ENCODE measurements at places on chromosomes 12 and 14. TPM values are rescaled to one million over a fixed set of nuclear protein-coding genes. Genes with fewer than 3 reads are reported as not detected.

ARL6IP4 gene
- total RNA-seq = 138 TPM

ABHD4 gene
- total RNA-seq = 33.9 TPM

MYL2 gene
- not detected for total RNA-seq

CCDC197 gene
- not detected for total RNA-seq

GRIP1 gene
- 7.7 TPM for total RNA-seq

CMA1 gene
- not detected for total RNA-seq

CAPS2 gene
- total RNA-seq = 2.6 TPM

DNA sequence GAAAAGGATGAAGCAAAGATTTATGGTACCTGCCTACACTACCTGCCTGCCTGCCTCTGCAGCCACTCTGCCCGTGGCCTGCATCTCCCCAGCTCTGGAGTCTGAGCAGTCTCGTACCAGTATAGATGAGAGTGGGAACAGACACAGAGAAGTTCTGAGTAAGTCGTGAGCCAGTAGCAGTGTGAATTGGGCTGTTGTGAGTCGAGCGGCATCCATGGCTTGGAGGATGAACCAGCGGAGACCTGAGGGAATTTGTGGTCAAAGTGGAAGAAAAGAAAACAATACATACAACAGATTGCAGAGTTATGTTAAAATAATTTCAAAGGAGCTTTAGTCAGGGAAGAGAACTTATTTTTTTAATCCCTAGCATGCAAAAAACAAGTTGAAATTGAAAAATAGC lies 25.3 kb downstream of the C2CD5 start:
- H3K36me3 ChIP-seq = no peaks in the 10 kb centered on the region
- DNase-seq = no peak
- H3K27ac ChIP-seq = no peak overlapping the region
- H3K4me3 ChIP-seq = no peak overlapping the region
- H3K27me3 ChIP-seq = no peaks in the 10 kb centered on the region

GRCh38 chr12:19846574-19846973 lies 407.3 kb downstream of the AEBP2 start:
- DNase-seq = peak; percentile 25
- H3K27ac ChIP-seq = peak overlapping the region; percentile 69
- H3K36me3 ChIP-seq = no peaks in the 10 kb centered on the region
- peaks cover 14% of the 10 kb centered on the region for H3K4me1 ChIP-seq
- H3K4me3 ChIP-seq = no peak overlapping the region

GRCh38 chr14:63840981-63841380 lies 11.8 kb upstream of the SYNE2 start:
- no peaks in the 10 kb centered on the region for H3K27me3 ChIP-seq
- H3K27ac ChIP-seq = no peak overlapping the region
- no peaks in the 10 kb centered on the region for H3K4me1 ChIP-seq
- H3K36me3 ChIP-seq = no peaks in the 10 kb centered on the region

- no peak for DNase-seq
- no peaks in the 10 kb centered on the region for H3K36me3 ChIP-seq
- H3K27me3 ChIP-seq = no peaks in the 10 kb centered on the region
- H3K27ac ChIP-seq = no peak overlapping the region
Observed at GRCh38 chr14:72558721-72559120, 335.2 kb downstream of the DPF3 start.

DNA sequence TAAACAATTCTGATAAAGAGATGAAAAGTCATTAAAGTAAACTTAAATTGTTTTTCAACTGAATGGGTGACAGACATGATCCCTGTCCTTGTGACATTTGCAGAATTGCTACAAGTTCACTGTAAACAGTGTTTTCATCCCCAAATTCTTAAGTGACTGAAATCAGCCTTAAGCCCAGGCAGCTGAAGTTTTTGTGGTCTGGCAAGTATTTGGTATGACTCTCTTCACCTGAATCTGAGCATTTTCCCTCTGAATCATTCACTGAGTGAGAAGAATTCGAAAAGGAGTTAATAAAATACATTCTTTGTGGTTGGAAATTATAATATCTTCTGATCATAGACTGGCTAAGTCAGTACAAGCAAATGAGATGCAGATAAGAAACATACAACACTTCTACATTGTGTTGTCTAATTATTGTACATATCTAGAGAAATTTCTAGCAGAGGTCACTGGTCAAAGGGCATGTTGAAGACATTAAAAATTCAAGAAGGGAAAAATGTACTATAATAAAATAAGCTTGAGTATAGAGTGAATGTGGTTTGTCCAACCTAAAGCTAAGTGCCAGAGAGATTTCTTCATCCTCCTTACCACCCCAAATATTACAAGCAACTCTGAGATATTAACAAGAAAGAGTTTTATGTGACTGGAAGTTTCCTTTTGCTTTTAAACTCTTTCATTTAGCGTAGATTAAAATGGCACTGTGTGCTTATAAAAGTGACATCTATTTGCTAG lies 177.8 kb upstream of the DIO2 start:
- peaks cover 8% of the 10 kb centered on the region for H3K4me1 ChIP-seq
- DNase-seq = no peak
- no peaks in the 10 kb centered on the region for H3K27me3 ChIP-seq
- no peak overlapping the region for H3K4me3 ChIP-seq
- peak overlapping the region; percentile 13 for H3K27ac ChIP-seq

DNA sequence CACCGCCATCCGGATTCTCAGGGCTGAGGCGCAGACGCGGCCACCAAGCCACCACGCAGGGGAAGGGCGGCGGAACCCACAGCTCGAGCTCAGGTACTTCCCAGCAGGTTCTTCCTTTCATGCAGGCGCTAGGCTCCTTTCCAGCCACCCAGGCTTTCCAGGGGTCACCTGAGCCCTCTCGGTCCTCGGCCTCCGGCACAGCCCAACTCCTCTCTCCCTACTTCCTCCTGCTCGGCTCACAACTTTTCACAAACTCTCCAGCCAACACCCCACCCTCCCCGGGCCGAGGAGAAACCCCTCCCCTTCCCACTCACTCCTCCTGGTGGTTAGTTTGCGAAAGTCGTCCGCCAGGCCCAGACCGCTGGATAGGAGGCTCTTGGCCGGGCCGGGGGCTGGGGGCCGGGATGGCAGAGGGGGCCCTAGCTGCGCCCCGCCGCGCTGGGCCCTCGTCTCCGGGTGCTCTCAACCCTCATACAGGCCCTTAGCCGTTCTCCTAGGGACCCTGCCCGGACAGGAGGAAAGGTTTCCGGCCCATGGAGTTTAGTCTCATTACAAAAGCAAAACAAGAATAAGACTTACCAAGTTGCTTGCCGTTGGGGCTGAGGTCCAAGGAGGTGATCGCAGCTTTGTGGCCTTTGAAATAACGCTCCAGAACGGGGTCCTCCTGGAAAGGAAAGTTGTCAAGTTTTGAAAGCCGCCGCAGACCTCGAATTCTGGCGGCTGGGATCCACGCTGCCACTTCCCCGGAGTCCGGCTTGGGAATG lies at the start of gene GALNT4:
Gene GALNT4 (minus strand): TSS at position 256 of the 764 bp plus-strand sequence. CDS start 247 bp downstream, at position 9.
- H3K36me3 ChIP-seq = no peaks in the 10 kb centered on the region
- peak; percentile 94 for DNase-seq
- H3K4me3 ChIP-seq = peak within 1 kb of the TSS; percentile 76
- peak within 1 kb of the TSS; percentile 87 for H3K27ac ChIP-seq
- H3K4me1 ChIP-seq = peaks cover 25% of the 10 kb centered on the region

DNA sequence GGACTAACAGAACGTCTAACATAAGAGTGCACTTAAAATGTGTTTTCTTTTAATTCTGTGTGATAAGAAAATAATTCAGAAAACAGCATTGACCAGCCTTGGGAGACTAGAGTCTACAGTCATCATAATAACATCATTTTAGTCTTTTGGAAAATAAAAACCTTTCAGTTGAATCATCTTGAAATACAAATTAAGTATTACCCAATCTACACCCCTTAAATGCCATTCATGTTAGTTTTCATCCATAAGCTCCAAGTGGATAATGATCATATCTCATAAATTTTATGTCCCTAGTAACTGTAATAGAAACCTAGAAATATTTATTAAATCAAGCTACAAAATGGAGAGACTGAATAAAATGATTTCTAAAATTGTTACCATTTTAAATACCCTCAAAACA lies 32.4 kb downstream of the EPS8 start:
- peaks cover 6% of the 10 kb centered on the region for H3K4me1 ChIP-seq
- DNase-seq = no peak
- no peaks in the 10 kb centered on the region for H3K27me3 ChIP-seq
- H3K4me3 ChIP-seq = no peak overlapping the region

DNA sequence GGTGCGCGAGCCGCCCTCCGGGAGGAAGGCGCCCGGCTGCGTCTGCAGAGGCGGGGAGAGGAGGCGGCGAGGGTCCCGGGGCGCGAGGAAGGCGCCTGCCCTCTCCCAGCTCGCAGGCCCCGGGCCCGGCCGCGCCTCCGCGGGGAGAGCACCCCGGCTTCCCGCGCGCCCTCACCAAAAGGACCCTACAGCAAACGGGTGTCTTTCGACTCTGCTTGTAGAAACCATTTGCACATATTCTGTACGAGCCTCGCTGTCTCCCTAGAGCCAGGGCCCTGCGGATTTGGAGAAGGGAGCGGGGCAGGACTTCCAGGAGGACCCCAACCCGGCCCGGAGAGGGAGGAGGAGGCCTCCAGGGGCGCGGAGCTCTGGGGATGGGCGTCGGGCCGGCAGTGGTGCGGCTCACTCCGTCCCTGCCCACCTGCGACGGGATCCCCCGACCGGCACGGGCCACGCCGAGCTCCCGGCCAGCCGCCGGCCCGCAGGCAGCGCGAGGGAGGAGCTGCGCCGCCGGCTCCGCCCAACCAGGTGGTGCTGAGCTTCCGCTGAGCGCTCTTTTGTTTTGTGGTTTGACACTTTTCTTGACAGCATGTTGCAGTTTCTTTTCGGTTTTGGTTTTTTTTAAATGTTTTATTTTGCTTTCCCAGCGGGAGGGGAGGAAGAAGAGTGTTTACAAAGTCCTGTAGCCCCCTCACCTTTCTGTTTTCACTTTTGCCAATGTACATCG lies 103.3 kb upstream of the FKBP4 start:
- H3K27me3 ChIP-seq = no peaks in the 10 kb centered on the region
- peaks cover 4% of the 10 kb centered on the region for H3K4me1 ChIP-seq
- DNase-seq = peak; percentile 44
- H3K36me3 ChIP-seq = no peaks in the 10 kb centered on the region
- H3K4me3 ChIP-seq = peak overlapping the region; percentile 33
- H3K27ac ChIP-seq = no peak overlapping the region

DNA sequence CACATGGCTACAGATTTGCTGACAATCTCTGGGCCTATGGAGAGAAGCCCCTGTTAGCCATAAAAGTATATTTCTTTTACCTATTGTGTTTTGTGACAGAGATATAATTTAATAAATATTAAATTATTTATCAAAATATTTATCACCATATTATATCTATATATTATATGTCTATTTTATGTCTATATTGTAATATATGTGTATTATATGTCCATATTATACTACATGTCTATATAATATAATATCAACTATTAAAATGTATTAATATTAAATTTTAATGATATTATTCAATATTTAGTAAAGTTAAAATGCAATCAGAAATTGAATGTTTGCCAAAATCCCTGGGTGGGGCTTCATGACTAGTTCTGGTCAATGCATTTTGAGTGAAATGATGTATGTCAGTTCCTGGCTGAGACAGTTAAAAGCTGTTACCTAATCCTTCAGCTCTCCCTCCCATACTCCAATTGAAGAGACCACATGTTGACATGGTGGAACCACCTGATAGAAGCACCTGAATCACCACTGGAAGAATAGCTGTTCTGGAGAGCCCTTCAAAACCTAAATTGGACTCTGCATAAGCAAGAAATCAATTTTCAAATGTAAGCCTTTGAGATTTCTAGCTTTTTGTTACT lies 357.3 kb upstream of the DDHD1 start:
- DNase-seq = no peak
- H3K27me3 ChIP-seq = no peaks in the 10 kb centered on the region
- H3K36me3 ChIP-seq = no peaks in the 10 kb centered on the region
- H3K4me1 ChIP-seq = peaks cover 9% of the 10 kb centered on the region
- peak overlapping the region; percentile 85 for H3K27ac ChIP-seq
- H3K4me3 ChIP-seq = no peak overlapping the region

- peaks cover 2% of the 10 kb centered on the region for H3K36me3 ChIP-seq
- DNase-seq = no peak
- H3K27me3 ChIP-seq = no peaks in the 10 kb centered on the region
- H3K27ac ChIP-seq = no peak overlapping the region
- no peaks in the 10 kb centered on the region for H3K4me1 ChIP-seq
Observed at GRCh38 chr12:121326996-121327674, 25.1 kb downstream of the ANAPC5 start.

GRCh38 chr14:101849125-101849524 lies 87.6 kb downstream of the PPP2R5C start:
- H3K27ac ChIP-seq = no peak overlapping the region
- no peak overlapping the region for H3K4me3 ChIP-seq
- H3K4me1 ChIP-seq = no peaks in the 10 kb centered on the region
- H3K36me3 ChIP-seq = no peaks in the 10 kb centered on the region
- no peak for DNase-seq
- H3K27me3 ChIP-seq = no peaks in the 10 kb centered on the region

GRCh38 chr12:21472197-21472823 lies 29.1 kb downstream of the RECQL start:
- no peak for DNase-seq
- H3K27me3 ChIP-seq = no peaks in the 10 kb centered on the region
- H3K36me3 ChIP-seq = no peaks in the 10 kb centered on the region
- no peaks in the 10 kb centered on the region for H3K4me1 ChIP-seq

DNA sequence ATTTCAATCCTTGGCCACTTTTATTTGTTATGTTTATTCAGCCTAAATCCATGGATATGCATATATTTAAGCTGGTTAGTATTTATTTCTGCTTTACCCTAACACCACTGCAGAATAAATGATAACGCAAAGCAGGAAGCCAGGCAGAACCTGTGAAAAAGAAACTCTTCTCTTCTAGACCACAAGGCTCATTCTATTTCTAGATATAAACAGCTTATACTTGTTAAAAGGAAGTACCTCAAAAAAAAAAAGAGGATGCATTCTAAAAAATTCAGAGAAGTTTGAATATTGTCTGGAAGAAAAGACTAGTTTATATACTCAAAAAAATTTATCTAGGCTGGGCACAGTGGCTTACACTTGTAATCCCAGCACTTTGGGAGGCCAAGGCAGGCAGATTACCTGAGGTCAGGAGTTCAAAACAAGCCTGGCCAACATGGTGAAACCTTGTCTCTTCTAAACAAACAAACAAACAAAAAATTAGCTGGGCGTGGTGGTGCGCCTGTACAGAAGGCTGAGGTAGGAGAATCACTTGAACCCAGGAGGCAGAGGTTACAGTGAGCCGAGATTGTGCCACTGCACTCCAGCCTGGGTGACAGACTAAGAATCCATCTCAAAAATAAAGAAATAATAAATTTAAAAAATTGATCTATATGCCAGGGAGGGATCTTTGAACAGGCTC lies 55.8 kb downstream of the GALNT4 start:
- H3K27me3 ChIP-seq = no peaks in the 10 kb centered on the region
- no peaks in the 10 kb centered on the region for H3K4me1 ChIP-seq
- no peak overlapping the region for H3K27ac ChIP-seq
- DNase-seq = no peak
- no peaks in the 10 kb centered on the region for H3K36me3 ChIP-seq
- H3K4me3 ChIP-seq = no peak overlapping the region

DNA sequence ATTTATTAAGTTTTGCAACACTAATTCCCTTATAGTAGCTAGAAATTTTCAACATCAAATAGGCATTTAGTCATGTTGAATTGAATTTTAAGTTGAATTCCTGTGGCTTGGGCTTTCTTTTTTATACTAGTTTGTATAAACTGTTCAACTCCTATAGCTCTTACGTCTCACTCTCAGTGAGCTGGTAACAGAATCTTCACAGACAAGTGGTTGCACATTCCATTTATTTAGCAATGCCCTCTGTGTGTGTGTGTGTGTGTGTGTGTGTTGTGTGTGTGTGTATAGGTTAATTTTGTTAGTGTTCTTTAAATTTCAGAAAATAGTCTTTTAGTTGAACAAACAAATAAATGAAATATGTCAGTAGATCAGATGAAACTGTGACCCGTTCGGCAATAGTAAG lies 425.0 kb downstream of the NPAS3 start:
- H3K4me1 ChIP-seq = no peaks in the 10 kb centered on the region
- no peaks in the 10 kb centered on the region for H3K27me3 ChIP-seq
- H3K27ac ChIP-seq = no peak overlapping the region
- no peak overlapping the region for H3K4me3 ChIP-seq
- no peak for DNase-seq
